NCI-H1930 (cell line): ENCODE measurements at places on chromosomes 6 and 20.

DNA sequence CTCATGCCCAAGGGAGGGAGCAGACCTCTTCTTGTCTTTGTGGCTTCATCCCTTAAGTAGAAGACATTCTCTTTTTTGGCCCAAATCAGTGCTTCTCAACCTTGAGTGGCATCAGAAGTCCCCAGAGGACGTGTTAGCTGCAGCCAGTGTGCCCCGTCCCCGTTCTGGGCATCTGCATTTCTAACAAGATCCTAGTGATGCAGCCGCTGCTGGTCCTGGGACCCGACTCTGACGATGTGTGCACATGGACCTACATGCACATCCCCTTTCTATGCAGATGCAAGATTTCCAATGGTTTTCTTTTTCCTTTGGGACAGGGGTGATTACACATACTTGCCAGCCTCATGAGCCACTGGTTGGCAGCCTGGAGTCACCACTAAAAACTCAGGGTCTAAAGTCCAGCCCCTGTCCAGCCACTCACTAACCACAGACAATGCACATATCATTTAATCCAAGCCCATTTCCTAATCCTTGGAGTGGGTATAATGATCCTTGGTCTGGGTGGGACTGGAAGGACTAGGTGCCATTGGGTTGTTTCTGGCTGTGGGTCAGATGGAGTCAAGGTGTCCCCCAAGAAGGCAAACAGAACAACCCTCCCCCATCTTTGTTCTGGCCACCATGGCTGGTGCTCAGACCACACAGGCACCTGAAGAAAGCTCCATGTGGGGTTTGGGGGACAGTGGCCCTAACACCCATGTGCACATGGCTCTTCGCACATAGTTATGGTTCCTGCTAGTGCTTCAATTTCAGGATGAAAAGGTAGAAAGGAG lies 6.4 kb downstream of the ACSS1 start:
- no peak for DNase-seq

DNA sequence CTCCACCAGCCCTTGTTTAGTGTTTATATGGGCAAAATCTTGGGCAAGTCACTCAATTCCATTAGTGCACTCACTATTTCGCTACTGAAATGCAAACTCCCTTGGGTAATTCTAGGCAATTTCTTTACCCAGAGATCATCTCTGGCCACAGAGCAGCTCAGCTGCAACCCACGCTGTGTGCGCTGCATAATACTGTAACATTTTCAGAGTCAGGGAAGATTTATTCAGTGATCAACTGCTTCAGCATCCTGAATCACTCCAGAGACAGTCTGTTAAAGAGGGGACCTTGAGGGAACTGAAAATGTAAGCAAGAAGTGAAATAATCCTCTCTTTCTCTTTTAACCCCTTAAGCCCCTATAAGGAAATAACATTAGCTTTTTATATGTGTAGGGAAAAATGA lies 189.6 kb upstream of the FBXL4 start:
- no peak for DNase-seq

DNA sequence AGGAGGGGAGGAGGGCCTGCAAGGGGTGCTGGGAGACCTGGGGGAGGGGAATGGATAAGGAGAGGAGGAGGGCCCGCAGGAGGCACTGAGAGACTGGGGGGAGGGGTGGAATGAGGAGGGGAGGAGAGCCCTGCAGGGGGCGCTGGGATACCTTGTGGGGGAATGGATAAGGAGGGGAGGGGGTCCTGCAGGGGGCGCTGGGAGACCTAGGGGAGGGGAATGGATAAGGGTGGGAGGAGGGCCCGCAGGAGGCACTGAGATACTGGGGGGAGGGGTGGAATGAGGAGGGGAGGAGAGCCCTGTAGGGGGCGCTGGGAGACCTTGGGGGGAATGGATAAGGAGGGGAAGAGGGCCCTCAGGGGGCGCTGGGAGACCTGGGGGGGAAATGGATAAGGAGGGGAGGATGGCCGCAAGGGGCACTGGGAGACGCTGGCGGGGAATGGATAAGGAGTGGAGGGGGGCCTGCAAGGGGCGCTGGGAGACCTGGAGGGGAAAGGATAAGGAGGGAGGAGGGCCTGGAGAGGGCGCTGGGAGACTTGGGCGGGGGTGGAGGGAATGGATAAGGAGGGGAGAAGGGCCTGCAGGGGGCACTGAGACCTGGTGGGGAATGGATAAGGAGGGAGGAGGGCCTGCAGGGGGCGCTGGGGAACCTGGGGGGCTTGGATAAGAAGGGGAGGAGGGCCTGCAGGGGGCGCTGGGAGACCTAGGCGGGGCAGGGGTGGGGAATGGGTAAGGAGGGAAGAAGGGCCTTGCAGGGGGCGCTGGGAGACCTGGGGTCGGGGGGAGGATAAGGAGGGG lies 1.3 kb upstream of the CTCFL start:
- peak; percentile 99 for DNase-seq

GRCh38 chr6:99603421-99604165 lies 3.0 kb upstream of the PRDM13 start:
- no peak for DNase-seq
